HTR-8/SVneo (cell line): ENCODE measurements at places on chromosomes 3 and 15.

GRCh38 chr3:182384221-182384620 lies 409.1 kb upstream of the ATP11B start:
- no peak for DNase-seq

DNA sequence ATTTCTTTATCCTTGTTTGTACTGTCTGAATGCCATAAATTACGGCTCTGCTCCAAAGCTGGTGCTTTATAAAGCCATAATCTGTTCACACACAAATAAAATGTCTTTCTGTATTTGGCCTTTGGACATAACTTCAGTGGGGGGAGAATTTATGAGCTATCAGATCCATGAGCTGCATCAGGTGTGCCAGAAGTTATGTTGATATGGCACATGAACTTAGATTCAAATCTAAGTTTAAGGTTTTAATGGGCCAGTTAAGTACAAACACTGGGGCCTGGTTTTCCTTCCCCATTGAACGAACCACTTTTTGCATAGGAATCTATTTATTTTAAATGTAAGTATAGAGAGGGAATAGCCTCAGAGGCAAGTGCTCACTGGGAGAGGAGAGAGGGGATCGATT lies 239.9 kb downstream of the NFKBIZ start:
- no peak for DNase-seq

- DNase-seq: no peak
Measured at GRCh38 chr15:96053031-96053780, 277.3 kb upstream of the NR2F2 start.

DNA sequence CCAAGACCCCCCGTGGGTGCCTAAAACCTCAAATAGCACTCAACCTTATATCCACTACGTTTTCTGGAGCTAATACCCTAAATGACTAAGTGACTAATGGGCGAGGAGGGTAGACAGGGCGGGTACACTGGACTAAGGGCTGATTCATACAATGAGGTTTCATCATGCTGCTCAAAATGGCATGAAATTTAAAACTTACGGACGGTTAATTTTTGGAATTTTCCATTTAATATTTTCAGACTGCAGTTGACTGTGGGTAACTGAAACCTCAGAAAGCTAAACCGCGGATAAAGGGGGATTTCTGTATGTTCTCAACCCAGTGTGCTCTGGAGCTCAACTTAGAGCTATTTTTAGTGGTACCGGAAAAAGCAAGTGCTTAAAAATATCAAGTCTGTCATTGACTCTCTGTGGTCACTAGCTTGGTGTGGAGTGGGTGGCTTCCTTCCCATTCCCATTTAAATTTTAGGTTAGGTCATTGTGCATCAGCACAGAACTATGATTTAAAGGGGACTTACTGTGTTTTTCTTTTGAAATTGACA lies 72.9 kb downstream of the LRRC28 start:
- DNase-seq: no peak

DNA sequence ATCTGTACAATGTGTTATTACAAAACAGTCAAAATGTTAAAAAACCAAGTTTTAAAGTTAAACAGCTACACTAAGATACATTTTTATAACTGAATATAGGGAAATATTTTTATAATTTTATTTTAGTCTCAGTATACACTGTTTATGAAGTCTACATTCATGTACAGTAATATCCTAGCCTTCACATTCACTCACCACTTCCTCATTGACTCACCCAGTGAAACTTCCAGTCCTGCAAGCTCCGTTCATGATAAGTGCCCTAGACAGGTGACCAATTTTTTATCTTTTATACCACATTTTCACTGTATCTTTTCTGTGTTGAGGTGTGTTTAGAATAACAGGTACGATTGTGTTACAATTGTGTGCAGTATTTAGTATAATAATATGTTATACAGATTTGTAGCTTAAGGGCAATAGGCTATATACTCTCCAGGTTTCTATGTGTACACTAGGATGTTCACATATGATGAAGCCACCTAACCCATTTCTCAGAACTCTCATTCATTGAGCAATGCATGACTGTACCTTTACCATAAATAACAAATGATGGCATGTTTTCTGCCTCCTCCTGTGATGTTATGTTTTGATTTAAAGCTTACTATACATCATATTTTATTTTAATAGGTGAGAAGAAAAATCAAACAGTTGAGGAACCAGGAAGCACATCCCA lies 388.4 kb upstream of the NDN start:
- no peak for DNase-seq

- DNase-seq: peak; percentile 56
Measured at GRCh38 chr3:93973131-93974126, at the start of gene PROS1. TSS of gene PROS1 (minus strand) at chr3:93973896. CDS start at chr3:93973749, 147 bp downstream.

DNA sequence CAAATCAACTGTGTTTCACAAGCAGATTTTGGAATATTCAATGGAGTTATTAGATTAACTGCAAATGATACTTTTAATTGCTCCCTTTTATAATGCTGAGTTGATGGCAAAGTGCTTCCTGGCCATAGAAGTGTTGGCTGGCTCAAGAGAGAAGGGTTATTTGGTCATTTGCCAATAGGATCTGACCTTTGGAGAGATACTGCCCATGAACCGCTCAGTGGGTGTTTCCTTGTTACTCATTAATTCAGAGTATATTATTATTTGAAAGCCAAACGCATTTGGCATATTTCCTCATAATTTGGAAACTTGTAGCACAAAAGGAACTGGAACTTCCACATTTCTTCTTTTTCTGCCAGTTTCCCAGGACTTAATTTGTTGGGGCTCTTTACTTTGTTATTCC lies 234.7 kb downstream of the CDIN1 start:
- DNase-seq: no peak

DNA sequence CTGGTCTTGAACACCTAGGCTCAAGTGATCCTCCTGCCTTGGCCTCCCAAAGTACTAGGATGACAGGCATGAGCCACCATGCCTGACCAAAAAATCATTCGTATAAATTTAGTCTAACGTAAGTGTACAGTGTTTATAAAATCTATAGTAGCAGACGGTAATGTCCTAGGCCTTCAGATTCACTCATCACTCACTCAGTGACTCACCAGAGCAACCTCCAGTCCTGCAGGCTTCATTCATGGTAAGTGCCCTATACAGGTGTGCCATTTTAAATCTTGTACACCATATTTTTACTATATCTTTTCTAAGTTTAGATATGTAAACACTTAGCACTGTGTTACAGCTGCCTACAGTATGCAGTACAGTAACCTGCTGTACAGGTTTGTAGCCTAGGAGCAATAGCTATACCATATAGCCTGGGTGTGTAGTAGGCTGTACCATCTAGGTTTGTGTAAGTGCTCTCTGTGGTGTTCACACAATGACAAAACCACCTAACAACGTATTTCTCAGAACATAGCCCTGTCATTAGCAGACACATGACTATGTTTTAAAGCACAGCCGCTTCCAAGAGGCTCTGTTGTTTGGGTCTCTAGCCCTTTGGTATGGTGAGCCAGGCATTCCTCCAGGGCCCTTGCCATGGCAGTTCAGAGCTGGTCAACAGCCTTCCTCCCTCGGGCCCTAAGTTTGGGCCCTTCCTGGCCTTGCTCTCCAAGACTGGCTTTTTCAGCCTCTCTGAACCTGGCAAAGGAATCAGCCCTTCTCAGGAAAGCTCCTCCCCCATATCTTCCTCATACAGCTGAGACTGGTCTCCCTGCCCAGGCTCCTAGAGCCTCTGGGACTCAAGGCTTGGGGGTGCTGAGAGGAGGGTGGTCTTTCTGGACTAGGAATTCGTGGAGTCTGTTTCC lies 1.9 kb upstream of the CCDC9B start:
- DNase-seq: no peak

GRCh38 chr3:21621181-21621651 lies 129.8 kb downstream of the ZNF385D start:
- DNase-seq: no peak

DNA sequence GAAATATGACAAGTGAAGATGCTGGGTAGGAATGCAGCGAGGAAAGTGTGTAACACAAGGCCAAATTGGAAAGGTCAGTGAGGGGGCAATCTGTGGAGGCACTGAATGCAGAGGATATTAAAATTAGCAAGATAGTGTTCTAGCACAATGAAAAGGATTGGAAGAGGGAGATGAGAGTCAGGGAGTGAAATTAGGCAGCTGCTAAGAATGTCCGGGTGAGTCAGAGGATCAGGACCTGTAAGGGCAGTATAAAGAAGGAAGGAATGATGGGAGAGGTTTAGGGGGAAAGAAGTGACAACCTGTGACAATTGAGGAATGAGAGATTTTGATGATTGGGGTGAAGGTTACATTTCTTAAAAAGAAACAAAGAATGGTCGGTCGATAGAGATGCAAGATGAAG lies 103.5 kb downstream of the UBE3A start:
- DNase-seq: no peak

- no peak for DNase-seq
Measured at GRCh38 chr3:50620420-50620819, 3.5 kb downstream of the MAPKAPK3 start.

DNA sequence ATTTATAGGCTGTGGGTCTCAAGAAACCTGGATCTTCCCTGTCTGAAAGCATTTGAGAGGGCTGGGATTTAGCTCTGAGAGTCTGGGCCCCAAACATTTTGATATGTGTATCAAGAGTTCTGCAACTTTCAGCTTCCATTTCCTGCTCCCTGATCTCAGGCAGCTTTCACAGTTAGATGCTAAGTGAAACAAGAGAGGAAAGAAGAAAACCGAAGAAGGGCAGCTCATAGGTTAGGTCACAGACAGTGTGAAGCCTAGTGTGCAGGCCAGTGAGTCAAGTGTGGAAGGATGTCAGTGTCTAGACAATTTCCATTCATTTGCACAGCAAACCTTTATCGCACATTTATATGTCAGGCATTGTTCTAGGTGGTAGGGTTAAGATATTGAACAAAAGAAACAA lies 173.6 kb upstream of the PROK2 start:
- no peak for DNase-seq

- DNase-seq: no peak
Measured at GRCh38 chr15:35505141-35505540, 40.8 kb downstream of the DPH6 start.

DNA sequence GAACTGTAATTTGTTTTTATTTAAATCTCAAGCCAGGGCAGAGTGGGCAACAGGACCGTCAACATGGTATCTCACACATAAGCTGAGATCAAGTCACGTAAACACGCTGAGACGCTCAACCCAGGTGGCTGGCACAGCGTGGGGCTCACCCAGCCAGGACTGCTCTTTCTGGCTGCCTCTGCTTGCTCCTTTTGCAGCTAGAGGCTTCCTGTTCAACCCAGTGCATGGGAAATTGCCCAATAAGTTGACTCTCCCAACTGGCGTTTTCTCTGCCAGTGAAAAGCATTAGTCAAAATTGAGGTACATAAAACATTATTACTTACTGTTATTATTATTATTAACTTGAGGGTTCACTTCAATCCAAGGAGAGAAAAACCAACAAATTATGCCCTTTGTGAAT lies 398.1 kb downstream of the NR2F2 start:
- DNase-seq: no peak

GRCh38 chr3:152626226-152626625 lies 208.7 kb upstream of the P2RY1 start:
- no peak for DNase-seq

DNA sequence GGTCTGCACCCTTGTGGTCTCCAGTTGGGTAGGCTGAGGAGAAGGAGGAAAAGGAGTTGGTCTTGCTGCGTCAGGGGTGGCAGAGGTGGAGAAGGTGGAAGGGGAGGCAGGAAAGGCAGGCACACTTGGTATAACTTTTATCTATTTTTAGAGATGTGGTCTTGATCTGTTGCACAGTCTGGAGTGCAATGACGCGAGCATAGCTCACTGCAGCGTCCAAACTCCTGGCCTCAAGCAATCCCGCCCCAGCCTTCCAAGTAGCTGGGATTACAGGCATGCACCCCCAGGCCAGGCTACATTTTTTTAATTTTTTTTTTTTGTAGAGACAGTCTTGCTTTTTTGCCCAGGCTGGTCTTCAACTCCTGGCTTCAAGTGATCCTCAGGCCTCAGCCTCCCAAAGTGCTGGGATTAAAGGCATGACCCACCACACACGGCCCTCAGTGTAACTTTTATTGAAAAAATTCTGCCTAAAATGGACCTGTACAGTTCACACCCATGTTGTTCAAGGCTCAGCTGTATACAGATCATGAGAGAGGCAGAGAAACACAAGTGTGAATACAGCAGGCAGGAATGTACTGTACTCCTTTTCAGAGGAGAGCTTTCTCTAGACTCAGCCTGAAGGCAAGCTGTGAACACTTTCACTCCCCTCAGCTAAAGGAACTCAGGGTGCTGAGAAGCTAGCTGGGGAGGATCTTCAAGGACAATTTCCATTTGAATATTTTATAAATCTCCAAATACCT lies 2.1 kb upstream of the RHOV start:
- DNase-seq: no peak

- DNase-seq: no peak
Measured at GRCh38 chr3:58628823-58629562, 37.6 kb downstream of the FAM3D start.

DNA sequence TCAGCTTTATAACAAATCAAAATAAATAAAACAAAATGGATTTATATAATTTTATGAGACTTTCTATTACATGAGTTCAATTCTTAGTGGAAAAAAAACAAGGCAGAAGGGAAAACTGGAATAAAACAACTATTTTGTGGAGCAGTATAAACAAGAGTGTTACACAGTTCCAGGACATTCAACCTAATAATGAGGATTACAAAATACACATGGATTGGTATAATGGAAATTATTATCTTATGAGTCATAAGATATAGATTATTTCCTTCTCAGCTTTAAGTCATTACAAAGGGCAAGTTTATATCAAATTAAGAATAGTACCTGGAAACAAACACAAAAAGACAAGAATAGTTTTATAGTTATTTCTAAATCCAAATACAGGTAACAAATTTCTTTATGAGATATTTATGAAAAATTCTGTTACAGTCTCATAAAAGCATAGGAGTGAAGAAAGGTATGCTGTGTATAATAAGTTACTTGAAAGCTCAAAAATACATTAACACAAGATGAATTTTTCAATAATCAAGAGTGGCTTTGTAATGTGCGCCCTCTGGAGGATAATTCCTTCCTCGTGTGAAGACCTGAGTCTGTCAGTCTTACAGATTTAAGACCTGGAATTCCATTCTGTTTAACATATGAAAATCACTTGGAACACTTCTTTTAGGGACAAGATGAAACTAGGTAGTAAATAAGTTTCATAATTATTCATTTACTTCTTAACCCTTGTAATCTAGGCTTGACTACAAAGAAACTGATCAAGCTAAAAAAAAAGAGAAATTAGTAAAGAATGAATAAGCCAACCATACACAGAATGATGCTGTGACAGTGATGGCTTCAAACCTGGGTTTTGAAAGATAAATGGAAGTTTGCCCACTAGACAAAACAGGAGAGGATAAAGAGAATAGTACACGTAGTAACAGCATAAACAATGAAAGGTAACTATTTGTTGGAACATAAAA lies 9.5 kb downstream of the COPS2 start:
- DNase-seq: peak; percentile 46

GRCh38 chr3:26622621-26623418 lies at the start of gene LRRC3B:
TSS of gene LRRC3B (plus strand) at chr3:26622772. CDS start at chr3:26709673, 86,901 bp downstream.
- DNase-seq: no peak
